ENCODE measurements at places on chromosomes 7 and 10. TPM values are rescaled to one million over a fixed set of nuclear protein-coding genes. Genes with fewer than 3 reads are reported as not detected.

Gene DPP6
- not detected for total RNA-seq

Gene CYP3A7
- total RNA-seq: not detected

Gene HOXA9
- total RNA-seq: not detected

Gene NCAPG2
- total RNA-seq: 9.2 TPM

Gene PALD1
- total RNA-seq: 11.3 TPM

Gene BMPER
- total RNA-seq: 0.76 TPM

Gene LDB3
- total RNA-seq: 3.4 TPM

Gene CSGALNACT2
- 2.8 TPM for total RNA-seq

Gene SPDYE3
- total RNA-seq: not detected

Gene CRYGN
- total RNA-seq: not detected

Gene OR2A12
- total RNA-seq: not detected

Gene ACBD5
- 27.0 TPM for total RNA-seq

Gene PNLIPRP1
- not detected for total RNA-seq

Gene TSPAN15
- 18.9 TPM for total RNA-seq

Gene RP9
- 3.4 TPM for total RNA-seq

Gene SPDYE6
- not detected for total RNA-seq

Gene LIPF
- total RNA-seq: not detected

Gene ZKSCAN5
- total RNA-seq: 7.1 TPM

Gene ZNF239
- 0.18 TPM for total RNA-seq

Gene TLX1
- not detected for total RNA-seq

Gene ZNF212
- 9.5 TPM for total RNA-seq

Gene ZNF365
- 1.3 TPM for total RNA-seq

Gene HIF1AN
- 11.8 TPM for total RNA-seq

Gene ASZ1
- not detected for total RNA-seq

Gene VAX1
- total RNA-seq: 0.13 TPM

Gene CLRN3
- total RNA-seq: not detected
